ENCODE measurements at places on chromosomes 5 and 9.
A peak's percentile ranks its signal among the peaks of the same experiment; 100 is the strongest.

GRCh38 chr5:149200355-149200754, 59.1 kb downstream of the ABLIM3 start:
- DNase-seq = no peak

DNA sequence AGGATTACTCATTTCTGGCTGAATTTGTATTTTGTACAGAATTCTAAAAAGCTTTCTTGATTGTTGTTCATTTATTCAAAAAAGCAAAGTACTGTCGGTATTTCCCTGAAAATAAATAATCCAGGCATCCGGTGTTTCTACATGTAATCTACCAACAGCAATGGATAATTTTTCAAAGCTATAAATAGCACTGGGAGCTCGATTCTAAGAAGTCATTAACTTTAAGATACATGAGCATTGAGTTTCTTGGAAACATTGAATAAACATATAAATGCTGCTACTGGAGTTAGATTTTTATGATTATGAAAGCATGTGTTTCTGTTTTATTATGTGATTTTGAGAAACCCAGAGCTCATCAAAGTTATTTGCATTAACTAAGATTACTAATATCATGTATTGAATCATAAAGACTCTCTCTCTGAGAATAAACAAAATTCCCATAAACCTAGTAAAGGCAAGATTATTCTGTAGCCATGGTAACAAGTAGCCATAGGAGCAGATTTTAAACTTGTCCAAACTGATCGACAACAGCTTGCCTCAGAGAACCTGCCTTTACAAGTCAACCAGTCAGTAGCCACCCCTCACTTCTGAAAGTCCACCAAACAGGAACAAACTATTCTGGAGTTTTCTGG, 197.0 kb downstream of the DRD1 start:
- no peak for DNase-seq

GRCh38 chr5:113340537-113340936, 94.3 kb downstream of the TSSK1B start:
- peak; percentile 15 for DNase-seq

DNA sequence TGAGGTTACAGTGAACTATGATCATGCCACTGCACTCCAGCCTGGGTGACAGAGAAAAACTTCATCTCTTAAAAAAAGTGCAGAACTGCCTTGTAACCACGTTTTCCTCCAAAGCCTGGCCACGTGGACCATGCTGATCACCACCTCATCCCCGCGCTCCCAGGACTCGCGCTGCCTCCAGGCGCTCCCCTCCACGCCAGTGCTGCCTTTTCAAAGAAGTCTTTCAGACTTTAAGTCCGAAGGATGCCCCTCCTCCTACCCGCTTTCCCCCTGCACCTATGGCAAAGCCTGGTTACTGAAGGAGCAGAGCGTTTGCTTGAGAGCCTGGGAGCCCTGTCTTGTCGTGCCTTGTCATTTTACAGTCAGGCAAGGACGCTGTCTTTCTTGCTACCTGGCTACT, 43.8 kb downstream of the HABP4 start:
- no peak for DNase-seq
